ENCODE measurements at places on chromosomes 12 and 14. TPM values are rescaled to one million over a fixed set of nuclear protein-coding genes. Genes with fewer than 3 reads are reported as not detected.

GLIPR1 gene
- 24.6 TPM for total RNA-seq

HCAR2 gene
- 0.09 TPM for total RNA-seq

TULP3 gene
- total RNA-seq = 18.6 TPM

TAC3 gene
- total RNA-seq = not detected

NELL2 gene
- 0.11 TPM for total RNA-seq

SERPINA12 gene
- not detected for total RNA-seq

KRT74 gene
- total RNA-seq = not detected

PKP2 gene
- total RNA-seq = 5.7 TPM

GPR84 gene
- 0.15 TPM for total RNA-seq

MGP gene
- not detected for total RNA-seq

ABCC9 gene
- 0.08 TPM for total RNA-seq

PARPBP gene
- 16.6 TPM for total RNA-seq

IL22 gene
- total RNA-seq = not detected

SYNDIG1L gene
- total RNA-seq = not detected

WNT1 gene
- total RNA-seq = not detected

AGAP2 gene
- total RNA-seq = 0.23 TPM
